ENCODE measurements at places on chromosomes 1 and 21.

DNA sequence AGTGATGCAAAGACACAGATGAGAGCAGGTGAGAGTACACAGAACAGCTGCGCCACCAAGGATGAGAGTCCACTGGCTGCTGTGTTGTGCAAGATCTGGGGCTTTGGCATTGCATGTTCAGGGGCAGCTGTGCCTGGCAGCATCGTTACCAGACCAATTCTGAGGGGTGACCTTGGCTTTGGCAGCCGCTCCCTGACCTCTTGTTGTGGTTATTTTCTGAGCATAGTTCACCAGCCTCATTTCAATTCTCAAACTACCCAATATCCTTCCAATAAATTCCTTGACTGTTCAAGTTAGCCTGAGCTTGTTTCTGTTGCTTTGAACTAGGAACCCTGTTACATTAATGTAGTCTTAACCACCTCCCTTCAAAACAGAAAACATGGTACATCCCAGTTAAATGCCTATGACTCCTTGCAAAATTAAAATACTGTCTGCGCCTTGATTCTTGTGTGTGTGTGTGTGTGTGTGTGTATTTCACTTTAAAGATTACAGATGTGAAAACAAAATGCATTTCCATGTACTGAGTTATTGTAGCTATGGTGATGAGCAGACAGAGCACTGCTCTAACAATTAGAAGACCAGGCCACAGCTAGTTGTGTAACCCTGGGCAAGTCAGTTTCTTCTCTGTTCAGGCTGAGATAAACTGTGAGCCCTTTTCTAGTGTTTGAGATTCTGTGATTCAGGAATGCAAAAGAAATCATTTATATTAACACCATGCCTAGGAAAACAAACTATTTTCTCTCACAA is 106.3 kb upstream of the GUCA2B start:
- no peak for DNase-seq

- no peak for DNase-seq
Observed at GRCh38 chr1:22804406-22804805, 93.8 kb downstream of the EPHB2 start.

- no peak for DNase-seq
Observed at GRCh38 chr1:44617703-44618029, 56.6 kb downstream of the TMEM53 start.

GRCh38 chr1:81121306-81121705 is 679.4 kb upstream of the ADGRL2 start:
- no peak for DNase-seq

DNA sequence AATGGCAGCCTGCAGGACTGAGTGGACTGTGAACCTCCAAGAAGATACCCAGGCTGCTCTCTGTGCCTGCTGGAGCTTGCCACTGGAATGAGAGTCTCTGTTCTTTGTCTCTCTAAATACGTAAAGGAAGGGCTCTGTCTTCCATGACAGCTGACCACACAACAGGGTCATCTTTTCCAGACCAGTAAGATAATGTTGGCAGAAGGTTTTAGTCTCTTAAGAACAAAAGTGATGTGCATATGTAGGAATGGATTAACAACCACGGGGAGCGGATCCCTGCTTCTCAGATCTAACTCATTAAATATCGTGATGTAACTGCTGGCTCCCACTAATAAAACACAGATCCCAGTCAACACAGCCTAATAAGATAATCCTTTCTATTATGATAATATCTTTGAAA is 67.5 kb downstream of the MAP10 start:
- DNase-seq, result no peak

GRCh38 chr1:54795356-54795665 is 5.8 kb downstream of the TTC22 start:
- no peak for DNase-seq

GRCh38 chr1:79762461-79762860 is 755.9 kb upstream of the ADGRL4 start:
- no peak for DNase-seq

DNA sequence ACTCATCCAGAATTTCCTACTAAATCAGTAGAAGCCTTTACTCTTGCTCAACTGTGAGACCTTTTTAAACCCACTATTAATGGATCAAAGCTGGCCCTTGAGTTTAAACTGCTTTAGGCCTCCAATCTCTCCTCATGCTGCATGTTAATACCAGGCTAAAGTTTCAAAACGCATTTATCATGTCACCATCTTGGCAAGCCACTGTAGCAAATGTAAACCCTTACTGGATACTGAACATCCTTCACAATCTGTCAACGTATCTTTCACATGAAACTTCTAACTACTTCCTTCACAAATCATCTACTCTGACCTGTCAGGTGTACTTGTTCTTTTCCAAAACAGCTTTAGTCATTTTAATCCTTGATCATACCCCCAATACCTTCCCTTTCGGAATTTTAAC is 3.0 kb downstream of the PAXBP1 start:
- DNase-seq, result no peak

GRCh38 chr1:43493661-43494450 is 36.8 kb upstream of the PTPRF start:
- DNase-seq, result no peak

DNA sequence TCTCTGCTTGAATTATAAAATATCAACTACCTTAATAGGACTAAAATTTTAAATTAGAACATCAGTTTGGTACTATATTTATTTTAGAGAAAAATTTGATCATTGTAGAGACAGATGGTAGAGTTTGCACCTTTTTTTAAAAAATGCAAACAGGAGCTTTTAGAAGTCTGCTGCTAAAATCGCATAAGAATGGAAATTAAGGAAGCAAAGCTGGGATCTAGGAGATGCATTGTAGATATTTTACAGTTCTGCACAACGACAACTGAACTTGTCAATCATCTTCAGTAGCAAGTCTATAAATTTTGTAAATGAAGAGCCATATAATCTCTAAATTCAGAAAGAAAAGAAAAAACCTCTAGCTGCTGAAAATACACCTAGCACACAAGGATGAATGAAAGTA is 185.6 kb upstream of the KCNK2 start:
- DNase-seq, result no peak

- DNase-seq, result no peak
Observed at GRCh38 chr1:199746666-199747384, 280.7 kb upstream of the NR5A2 start.

Measured in fibroblast of gingiva (primary cell).